Common myeloid progenitor, CD34-positive (primary cell): ENCODE measurements at places on chromosomes 2 and 18.

- no peaks in the 10 kb centered on the region for H3K36me3 ChIP-seq
- peak overlapping the region; percentile 7 for H3K4me3 ChIP-seq
- H3K4me1 ChIP-seq = peaks cover 42% of the 10 kb centered on the region
- no peak overlapping the region for H3K27ac ChIP-seq
These were observed 3.2 kb downstream of the EMX1 start for GRCh38 chr2:72920318-72921087.

DNA sequence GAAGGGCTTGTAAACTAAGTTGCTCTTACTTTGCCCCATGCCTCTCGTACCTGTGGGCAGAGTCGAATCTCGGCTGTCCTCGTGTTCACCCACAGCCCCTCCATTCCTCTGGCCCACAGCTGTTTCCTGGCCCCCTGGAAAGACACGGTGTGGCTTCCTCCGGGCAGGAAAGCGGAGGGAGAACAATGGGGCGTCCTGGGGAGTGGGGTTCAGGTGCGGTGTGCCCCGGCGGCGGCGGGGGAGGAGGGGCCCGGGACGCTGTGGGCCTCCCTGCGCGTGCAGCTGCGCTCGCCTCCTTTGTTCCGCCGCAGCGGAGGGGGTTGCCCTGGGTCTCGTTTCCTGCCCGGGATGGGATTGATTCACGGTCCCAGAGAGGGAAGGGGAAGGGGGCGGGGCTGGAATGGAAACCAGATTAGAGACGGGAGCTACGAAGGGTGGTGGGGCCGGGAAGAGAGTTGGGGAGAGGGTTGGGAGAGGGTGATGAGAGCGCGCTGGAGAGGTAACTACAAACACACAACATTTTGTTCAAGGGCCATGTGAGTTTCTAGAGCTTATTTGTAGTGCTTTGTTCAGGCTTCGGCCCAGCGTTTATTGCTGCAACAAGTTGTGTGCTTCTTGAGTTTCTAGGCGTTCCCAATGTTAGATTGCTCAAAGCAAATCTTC is 796 bp downstream of the MYO1B start:
- no peaks in the 10 kb centered on the region for H3K36me3 ChIP-seq
- no peak for DNase-seq
- no peak overlapping the region for H3K27ac ChIP-seq
- H3K4me3 ChIP-seq = peak overlapping the region; percentile 72
- peaks cover 7% of the 10 kb centered on the region for H3K4me1 ChIP-seq
- H3K27me3 ChIP-seq = peaks cover 12% of the 10 kb centered on the region

DNA sequence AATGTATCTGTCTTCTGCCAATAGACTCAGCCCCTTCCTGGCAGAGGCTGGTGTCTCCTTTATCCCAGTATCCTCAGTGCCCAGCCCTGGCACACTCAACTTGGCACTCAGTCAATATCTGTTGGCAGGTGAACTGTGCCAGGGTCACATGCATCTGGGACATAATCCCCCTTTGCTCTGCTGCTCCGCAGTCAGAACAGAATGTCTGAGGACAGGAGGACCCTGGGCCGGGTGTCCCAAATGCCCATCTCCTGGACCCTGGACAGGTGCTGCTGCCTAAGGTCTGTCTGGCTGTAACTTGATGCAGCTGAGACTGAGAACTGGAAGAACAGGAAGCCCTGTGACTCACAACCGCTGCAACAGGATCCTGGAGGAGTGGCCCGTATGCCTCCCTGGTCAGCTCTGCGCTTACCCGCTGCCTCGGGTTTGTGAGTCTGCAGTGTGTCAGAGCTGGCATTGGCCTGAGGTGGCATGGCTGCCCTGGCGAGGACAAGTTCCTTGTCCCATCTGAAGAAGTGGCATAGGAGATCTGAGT is 11.4 kb downstream of the HK2 start:
- H3K36me3 ChIP-seq = no peaks in the 10 kb centered on the region
- no peaks in the 10 kb centered on the region for H3K27me3 ChIP-seq
- peak overlapping the region; percentile 25 for H3K4me3 ChIP-seq
- peak overlapping the region; percentile 20 for H3K27ac ChIP-seq

DNA sequence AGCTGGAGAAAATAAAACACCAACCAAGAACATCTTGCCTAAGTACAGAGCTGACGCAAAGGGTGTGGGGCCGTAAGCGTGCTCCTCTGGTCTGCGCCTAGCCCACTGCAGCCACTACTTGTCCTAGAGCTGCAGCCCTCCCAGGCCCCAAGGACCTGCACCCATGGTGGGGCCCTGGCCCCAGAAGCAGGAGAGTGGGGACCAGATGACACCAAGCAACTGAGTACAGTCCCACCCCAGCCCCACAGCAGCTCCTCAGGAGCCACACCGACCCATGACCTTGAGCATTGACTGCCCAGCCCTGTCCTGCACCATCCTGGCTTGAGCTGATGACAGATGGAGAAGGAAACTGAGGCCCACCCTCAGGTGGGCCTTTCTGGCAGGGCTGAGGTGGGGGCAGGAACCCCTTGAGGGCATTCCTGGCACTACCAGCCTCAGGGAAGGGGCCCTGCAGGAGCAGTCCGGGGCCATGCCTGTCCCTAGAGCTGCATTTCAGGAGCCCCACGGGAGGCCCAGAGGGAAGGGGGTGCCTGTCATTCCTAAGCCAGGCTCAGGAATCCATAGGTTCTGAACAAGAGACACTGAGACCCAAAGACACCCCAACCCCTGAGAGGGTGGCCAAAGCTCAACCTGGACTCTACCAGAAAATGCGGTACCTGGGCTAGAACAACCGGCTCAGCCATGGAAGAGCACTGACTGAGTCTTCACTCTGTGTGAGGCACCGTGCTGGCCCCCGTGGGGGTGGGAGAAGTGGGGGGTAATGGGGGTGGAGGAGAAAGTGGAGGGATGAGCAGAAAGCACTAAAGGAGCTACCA is 4.9 kb downstream of the KIF1A start:
- no peaks in the 10 kb centered on the region for H3K36me3 ChIP-seq
- no peak overlapping the region for H3K4me3 ChIP-seq
- H3K4me1 ChIP-seq = no peaks in the 10 kb centered on the region
- no peaks in the 10 kb centered on the region for H3K27me3 ChIP-seq

DNA sequence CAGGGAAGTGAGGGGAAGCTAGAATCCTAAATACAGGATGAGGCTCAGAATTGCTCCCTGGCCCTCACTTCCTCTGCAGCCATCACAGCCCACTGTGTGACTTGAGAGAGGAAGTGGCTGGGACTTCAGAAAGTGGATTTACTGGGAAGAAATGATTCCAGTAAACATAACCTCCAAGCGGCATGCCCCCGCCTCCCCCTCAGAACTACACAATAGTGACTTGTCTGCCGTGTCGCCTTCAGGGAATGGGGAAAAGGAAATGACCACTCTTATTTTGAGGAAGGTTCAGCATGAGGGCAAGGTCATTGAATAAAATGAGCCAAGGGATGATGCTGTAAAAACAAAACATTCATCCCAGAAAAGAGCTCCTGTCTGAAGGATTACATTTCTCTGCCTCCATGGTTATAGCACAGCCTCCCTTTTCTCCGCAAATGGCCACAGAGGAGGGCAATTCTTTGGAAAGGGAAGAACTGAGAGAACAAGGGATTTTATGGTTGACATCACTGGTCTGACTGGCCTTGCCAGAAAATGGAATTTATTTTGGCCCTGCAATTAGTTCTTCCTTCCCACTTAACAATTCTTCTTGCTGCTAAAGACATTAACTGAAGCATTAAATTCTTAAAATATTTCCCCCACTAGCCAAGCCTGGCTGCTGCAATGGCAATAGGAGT is 78.9 kb upstream of the DAPL1 start:
- H3K27me3 ChIP-seq = no peaks in the 10 kb centered on the region
- DNase-seq = no peak
- H3K4me3 ChIP-seq = no peak overlapping the region
- H3K36me3 ChIP-seq = no peaks in the 10 kb centered on the region

GRCh38 chr2:109699646-109700045 is 85.5 kb downstream of the SOWAHC start:
- no peaks in the 10 kb centered on the region for H3K36me3 ChIP-seq
- H3K4me3 ChIP-seq = no peak overlapping the region
- H3K4me1 ChIP-seq = no peaks in the 10 kb centered on the region

GRCh38 chr2:55530539-55531081 is 11.1 kb downstream of the CFAP36 start:
- H3K27ac ChIP-seq = no peak overlapping the region
- H3K27me3 ChIP-seq = no peaks in the 10 kb centered on the region
- no peak for DNase-seq
- no peaks in the 10 kb centered on the region for H3K4me1 ChIP-seq
- H3K4me3 ChIP-seq = no peak overlapping the region

GRCh38 chr2:6602471-6602870 is 263.2 kb downstream of the CMPK2 start:
- no peak for DNase-seq
- H3K36me3 ChIP-seq = no peaks in the 10 kb centered on the region
- H3K27ac ChIP-seq = no peak overlapping the region
- no peaks in the 10 kb centered on the region for H3K27me3 ChIP-seq

DNA sequence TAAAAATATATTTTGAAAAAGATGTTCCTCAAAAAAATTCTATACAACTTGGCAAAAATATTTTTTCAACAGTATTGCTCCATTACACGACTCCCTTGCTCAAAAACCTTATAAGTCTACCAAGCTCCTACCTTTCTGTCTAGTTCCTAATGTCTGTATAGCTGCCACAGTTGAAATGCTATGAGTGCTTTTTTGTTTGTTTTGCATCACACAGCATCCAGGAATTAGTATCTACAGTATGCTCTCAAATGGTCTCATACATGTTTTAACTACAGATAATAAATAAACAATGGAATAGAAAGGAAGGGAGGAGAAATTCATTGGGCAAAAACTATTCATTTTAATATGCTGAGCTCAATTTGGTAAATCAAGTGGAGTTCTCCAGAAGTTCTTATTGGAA is 17.3 kb downstream of the ACADL start:
- no peaks in the 10 kb centered on the region for H3K27me3 ChIP-seq
- no peak overlapping the region for H3K4me3 ChIP-seq
- no peaks in the 10 kb centered on the region for H3K36me3 ChIP-seq
- no peak overlapping the region for H3K27ac ChIP-seq
- DNase-seq = no peak

DNA sequence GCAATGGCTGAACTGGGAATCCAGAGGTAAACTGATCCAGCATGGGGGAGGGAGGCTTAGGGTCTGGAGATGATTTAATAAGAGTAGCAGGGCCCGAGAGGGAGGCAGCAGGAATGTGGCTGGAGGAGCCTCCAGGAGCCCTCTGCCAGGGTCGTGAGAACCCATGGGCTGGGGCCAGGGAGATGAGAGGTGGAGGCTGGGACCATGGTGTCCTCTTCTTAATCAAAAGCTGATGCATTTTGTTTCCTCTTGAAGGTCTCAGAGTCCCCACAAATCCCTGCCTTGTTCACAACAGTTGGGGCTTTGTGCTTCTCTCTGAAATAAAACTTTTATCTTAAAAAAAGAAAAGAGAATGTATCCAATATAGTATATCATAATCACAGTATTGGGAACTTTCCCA is 123.7 kb upstream of the ZNF516 start:
- no peaks in the 10 kb centered on the region for H3K36me3 ChIP-seq
- no peaks in the 10 kb centered on the region for H3K4me1 ChIP-seq
- H3K4me3 ChIP-seq = no peak overlapping the region
- no peak for DNase-seq

DNA sequence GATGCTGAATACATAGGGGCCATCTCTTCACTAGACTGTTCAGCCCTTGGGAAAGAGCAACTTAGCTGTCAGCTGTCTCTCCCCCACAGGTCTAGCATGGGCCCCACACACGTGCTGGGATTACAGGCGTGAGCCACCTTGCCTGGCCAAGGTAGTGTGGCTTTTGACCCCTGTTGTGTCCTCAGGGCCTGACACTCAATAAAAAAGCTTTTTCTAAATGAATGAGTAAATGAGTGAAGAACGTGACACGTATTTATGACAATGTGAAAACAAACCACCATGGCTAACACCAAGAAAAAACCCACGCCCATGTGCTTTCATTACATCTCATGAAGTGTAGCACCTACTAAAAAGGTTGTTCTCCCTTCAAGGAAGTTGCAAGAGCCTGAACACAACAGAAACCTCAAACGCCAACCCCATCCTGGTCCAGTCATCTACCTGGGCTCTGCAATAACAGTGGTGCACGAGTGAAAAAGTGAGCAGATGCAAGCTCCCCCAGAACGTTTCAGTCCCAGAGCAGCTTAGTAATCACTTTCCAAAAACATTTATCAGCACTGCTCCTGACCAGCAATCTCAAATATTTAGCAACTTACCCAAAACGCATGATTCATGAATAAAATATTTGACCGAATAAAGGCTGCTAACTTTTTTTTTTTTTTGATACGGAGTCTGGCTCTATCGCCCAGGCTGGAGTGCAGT is 3.4 kb downstream of the WDFY1 start:
- no peaks in the 10 kb centered on the region for H3K4me1 ChIP-seq
- DNase-seq = no peak
- no peaks in the 10 kb centered on the region for H3K27me3 ChIP-seq
- H3K27ac ChIP-seq = no peak overlapping the region
- no peaks in the 10 kb centered on the region for H3K36me3 ChIP-seq

- H3K27ac ChIP-seq = no peak overlapping the region
- no peaks in the 10 kb centered on the region for H3K36me3 ChIP-seq
- no peak for DNase-seq
- no peak overlapping the region for H3K4me3 ChIP-seq
These were observed 27.9 kb downstream of the G6PC2 start for GRCh38 chr2:168929031-168929430.

GRCh38 chr2:121903037-121903689 is 147.7 kb downstream of the TSN start:
- H3K4me1 ChIP-seq = no peaks in the 10 kb centered on the region
- H3K27me3 ChIP-seq = no peaks in the 10 kb centered on the region
- no peak overlapping the region for H3K4me3 ChIP-seq
- H3K27ac ChIP-seq = no peak overlapping the region
- H3K36me3 ChIP-seq = no peaks in the 10 kb centered on the region
- DNase-seq = no peak

- H3K36me3 ChIP-seq = peaks cover 2% of the 10 kb centered on the region
- no peaks in the 10 kb centered on the region for H3K4me1 ChIP-seq
- H3K4me3 ChIP-seq = no peak overlapping the region
- no peak for DNase-seq
- no peaks in the 10 kb centered on the region for H3K27me3 ChIP-seq
These were observed 35.6 kb downstream of the HDLBP start for GRCh38 chr2:241279828-241280227.
